ENCODE measurements at places on chromosomes 2 and 18.

DNA sequence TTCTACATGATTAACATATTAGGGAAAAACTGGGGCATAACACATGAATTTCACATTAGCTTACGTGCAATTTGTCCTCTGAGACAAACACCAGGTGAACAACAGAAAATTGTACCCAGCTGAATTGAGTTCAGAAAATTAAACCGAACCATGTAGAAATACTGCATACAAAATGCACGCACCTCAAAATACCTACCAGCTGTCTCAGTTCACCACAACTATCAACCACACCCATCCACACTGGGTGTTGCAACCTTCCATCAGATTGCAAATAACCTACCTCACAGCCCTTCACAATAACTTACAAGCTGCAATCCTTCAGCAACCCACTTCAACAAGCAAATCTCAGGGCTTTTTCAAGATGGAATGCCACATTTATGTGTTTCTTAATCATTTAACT lies 55.9 kb downstream of the UNC50 start:
- no peak for DNase-seq

DNA sequence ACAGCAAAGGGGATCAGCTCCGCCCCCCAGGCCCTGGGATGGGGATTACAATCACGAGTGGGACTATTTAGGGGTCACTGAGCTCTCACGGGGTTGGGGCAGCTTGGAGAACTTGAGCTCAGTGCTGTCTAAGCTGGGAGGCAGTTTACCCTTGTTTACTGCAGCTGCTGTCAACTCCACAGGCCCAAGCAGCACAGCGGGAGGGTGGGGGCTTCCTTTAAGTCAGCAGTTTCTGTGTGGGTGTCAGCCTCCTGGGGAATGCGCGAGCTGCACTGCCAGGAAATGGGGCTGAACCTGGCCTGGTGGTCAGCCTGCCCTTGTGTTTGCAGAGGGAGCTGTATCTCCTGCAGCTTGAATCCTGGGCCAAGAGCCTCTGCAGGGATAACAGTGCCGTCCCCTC lies 29.8 kb downstream of the TOGARAM2 start:
- DNase-seq, result no peak

GRCh38 chr18:63016270-63016669 lies 300.9 kb downstream of the PHLPP1 start:
- DNase-seq, result peak; percentile 46

GRCh38 chr2:180520921-180521581 lies 459.4 kb upstream of the UBE2E3 start:
- DNase-seq, result no peak

- no peak for DNase-seq
These were observed 324.9 kb upstream of the SLC14A2 start for GRCh38 chr18:45290364-45290763.

DNA sequence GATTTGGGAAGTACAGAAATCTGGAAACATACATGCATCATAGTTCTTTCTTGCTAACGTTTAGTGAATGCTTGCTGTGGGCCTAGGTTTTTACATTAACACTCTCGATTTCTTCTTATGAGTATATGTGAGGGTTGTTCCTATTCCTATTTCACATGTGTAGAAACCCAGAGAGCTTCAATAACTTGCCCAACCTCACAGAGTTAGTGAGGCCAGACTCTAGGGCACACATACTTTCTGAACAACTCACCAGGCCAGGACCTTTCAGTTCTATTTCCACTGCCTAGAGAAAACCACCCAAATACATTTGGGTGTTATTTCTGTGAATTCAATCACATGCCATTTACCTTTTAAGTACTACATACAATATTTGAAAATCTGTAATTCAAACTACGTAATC lies 8.2 kb upstream of the KCTD1 start:
- DNase-seq, result peak; percentile 62

- peak; percentile 68 for DNase-seq
These were observed 71.7 kb upstream of the WDR75 start for GRCh38 chr2:189369566-189369965.

GRCh38 chr2:65452150-65452895 lies 19.9 kb upstream of the SPRED2 start:
- DNase-seq, result no peak

- no peak for DNase-seq
These were observed 109.7 kb downstream of the MAP4K4 start for GRCh38 chr2:101807242-101807641.

GRCh38 chr2:163570391-163570790 lies 165.4 kb downstream of the FIGN start:
- no peak for DNase-seq

GRCh38 chr2:155485141-155485842 lies 786.8 kb downstream of the KCNJ3 start:
- DNase-seq, result no peak

DNA sequence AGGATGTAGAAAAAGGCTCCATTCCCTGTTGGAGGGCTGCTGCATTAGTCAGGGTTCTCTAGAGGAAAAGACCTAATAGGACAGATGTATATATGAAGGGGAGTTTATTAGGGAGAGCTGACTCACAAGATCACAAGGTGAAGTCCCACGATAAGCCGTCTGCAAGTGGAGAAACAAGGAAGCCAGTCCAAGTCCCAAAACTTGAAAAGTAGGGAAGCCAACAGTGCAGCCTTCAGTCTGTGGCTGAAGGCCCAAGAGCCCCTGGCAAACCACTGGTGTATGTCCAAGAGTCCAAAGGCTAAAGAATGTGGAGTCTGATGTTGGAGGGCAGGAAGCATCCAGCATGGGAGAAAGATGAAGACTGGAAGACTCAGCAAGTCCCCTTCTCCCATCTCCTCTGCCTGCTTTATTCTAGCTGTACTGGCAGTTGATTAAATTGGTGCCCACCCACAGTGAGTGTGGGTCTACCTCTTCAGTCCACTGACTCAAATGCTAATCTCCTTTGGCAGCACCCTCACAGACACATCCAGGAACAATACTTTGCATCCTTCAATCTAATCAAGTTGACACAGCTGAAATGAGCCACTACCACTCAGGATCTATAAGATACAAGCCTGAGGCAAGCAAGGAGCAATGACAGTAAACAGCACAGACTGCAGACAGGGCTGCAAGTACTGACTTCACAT lies 30.0 kb upstream of the ATG16L1 start:
- no peak for DNase-seq

- DNase-seq, result no peak
These were observed 59.1 kb upstream of the PAX8 start for GRCh38 chr2:113337809-113338208.

- no peak for DNase-seq
These were observed 1.4 kb downstream of the PRKD3 start for GRCh38 chr2:37323176-37323780.

DNA sequence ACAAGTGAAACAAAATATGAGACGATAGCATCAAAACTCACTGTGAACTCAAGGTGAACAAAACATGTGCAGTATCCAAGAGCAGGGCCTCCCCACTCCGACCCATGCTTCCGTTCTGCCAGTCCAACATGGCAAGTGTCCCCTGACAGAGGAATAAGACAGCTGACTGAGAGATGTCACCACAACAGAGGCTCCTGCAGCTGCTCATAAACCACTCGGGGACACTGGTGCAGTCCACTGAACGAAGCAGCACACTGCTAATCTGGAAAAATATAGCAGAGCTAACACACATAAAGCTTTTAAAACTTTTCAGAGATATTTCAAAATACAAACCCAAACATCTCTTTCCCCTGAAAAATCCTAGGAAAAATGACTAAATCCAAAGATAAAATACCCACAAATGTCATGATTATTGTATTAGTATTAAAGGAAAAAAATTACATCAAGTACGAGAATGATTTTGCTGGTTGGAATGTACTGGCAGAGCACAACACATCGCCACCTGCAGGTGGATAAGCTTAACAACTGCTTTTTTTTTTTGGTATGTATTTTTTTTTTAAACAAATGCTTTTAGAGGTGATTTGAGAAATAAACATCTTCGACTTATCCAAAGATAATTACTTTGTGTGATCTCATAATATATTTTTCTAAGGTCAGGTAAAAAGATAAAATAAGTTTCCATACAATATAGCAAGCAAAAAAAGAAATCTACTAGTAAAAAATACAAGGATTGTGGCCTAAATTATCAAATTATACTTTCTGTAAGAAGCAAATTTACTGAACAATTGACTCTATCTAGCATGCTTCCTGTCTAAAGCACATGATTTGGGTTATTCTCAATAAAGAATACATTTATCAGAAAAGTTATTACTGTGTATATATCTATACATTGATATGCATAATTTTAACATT lies 18.6 kb downstream of the THADA start:
- DNase-seq, result peak; percentile 75

- peak; percentile 11 for DNase-seq
These were observed 1268.3 kb upstream of the TMEFF2 start for GRCh38 chr2:193463011-193463410.

DNA sequence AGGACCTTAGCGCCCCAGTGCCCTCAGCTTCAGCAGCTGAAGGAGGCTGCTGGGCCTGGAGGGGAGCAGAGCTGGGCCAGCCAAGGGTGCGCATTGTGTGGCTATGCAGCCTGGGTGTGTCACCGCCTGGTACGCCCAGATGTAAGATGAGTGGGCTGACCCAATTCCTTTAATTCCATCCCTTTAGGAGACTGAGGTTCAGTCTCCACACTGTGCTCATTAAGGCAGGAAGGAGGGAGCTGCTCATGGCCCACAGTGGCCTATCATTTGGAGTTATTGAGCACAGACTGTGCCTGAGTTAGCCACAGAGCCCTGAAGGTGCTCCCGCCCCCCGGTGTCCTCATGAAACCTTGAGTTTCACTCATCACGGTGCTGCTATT lies 194.1 kb upstream of the GLI2 start:
- DNase-seq, result peak; percentile 65

- DNase-seq, result no peak
These were observed 47.6 kb downstream of the ODC1 start for GRCh38 chr2:10400568-10400977.

- DNase-seq, result no peak
These were observed 503.4 kb upstream of the VRK2 start for GRCh38 chr2:57543211-57543610.

GRCh38 chr18:6401687-6402086 lies 13.0 kb downstream of the L3MBTL4 start:
- DNase-seq, result no peak

GRCh38 chr2:242012956-242013764 lies 143.6 kb downstream of the RTP5 start:
- DNase-seq, result no peak

GRCh38 chr2:234095301-234095700 lies 44.8 kb downstream of the SPP2 start:
- DNase-seq, result no peak

GRCh38 chr2:184370954-184371353 lies 227.4 kb upstream of the ZNF804A start:
- no peak for DNase-seq

- no peak for DNase-seq
These were observed 234.4 kb downstream of the SOCS6 start for GRCh38 chr18:70523035-70523791.

DNA sequence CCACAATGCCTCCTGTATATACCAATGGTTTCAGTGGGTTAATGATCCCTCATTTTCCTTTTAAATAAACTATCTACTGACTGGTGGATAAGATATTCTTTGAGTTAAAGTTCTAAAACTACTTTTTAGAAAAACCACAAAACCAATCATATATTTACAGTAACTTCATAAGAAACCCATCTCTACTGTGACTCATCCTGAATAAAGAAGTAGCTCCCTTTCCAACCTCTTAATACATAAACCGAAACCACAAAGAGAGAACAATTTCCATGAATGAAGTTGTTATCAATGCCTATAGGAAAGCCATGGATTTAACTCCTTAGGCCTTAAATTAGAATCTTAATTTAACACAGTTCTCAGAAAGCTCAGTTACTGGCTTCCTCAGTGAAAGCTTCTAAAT lies 227.0 kb upstream of the SMAD7 start:
- DNase-seq, result peak; percentile 33

DNA sequence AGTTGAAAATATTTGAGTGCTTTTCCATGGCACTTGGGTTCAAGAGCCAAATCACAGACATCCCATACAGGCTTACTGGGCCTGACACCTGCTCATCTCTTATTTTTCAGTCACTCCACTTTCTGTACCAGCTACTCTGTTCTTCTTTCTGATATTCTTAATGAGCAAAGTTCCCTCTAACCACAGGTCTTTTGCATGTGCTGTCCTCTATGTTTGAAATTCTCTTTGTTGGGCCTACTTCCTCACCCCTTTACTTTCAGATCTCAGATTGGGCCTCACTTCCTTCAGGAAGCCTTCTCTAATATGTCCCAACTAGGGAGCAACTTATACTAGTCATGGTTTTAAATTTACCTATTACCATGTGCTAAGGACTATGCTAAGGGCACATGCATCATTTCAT lies 81.8 kb upstream of the RBMS1 start:
- no peak for DNase-seq

DNA sequence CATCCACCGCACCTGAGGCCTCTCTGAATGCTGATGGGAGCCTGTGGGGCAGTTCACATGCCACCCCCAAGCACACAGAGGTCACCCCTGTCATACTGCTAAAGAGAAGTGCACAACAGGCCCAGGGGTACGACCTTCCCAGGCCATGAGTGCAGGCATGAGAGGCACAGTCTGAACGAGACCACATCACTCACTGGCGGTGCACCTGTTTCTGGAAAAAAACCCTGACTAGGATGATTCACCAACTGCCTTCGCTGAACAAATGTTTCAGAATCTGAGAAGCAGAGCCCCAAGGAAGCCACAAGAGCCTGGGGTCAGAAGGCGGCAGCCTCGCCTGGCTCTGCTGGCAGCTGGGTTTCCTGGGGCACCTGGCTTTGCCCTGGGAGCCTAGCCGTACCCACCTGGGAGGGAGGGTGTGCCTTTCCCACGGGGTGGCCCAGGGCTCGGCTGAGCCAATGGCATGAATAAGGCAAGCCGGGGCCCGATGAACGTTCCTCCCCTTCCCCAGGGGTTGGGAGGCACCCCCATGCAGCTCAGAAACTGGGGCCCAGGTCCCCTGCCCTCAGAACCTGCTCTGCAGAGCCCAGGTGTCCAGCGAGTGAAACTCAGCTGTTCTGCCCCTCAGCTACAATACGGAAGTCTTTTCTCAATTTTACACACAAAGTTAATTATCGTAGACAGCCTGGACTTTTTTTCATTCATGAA lies 73.8 kb downstream of the HDAC4 start:
- DNase-seq, result no peak

- DNase-seq, result no peak
These were observed 394.5 kb downstream of the DLGAP1 start for GRCh38 chr18:4060427-4061281.

DNA sequence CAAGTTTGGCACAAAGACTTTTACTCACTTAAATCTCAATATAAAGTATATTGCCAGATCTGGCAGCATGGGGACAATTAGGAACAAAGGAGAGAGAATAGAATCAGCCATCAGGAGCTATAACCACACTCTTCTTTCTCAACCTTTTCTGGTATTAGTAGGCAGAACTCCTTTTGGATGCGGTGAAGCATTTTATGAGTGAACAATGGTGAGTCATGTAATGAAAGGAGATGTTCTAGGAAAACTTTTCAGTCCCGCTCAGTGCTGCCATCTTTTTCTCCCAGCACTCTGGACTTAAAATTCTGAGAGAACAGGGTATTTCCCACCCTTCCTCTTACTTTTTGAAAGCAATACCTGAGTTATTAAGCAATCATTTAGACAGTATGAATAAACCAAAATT lies 32.2 kb downstream of the PLEKHA3 start:
- no peak for DNase-seq
